ENCODE measurements at places on chromosomes 1 and 21.

DNA sequence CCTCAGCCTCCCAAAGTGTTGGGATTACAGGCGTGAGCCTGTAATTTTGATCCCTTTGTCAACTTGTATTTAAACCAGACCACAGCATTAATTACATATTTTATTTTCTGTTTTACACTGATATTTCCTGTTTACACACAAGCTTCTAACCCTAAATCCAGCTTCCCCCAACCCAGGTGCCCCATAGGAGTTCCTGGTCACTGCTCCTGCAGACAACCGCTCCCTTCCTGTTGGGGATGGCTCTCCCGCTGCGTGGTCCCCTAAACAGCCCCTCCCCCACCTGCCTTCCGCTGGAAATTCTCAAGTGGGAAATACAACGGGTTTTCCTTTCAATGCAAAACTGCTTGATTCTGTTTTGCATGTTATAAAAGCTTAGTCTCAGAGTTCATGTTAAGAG is 3.7 kb downstream of the CSTB start:
- DNase-seq = no peak

DNA sequence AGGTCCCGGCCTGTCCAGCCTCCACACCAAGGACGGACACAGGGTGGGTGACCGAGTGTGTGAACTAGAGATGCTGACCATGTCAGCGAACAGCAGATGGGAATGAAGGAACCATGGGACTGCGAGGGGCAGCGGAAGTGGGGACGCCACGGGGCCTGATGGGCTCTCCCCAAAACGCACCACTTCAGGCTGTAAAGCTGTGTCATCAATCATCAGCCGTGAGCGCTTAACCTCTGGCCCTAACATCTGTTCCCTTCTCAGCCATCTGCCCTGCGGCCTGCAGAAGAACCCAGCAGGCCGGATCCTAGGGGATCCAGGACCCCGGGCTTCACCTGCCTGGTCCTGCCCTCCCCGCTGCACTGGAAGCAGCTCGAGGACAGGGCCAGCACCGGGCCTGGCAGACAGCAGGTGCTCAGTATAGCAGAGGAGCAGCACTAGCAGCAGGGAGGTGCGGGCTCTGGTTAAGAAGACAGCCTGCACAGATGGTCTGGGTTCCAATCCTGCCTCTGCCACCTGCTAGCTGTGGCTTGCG is 58.7 kb downstream of the DMRTB1 start:
- DNase-seq = no peak

DNA sequence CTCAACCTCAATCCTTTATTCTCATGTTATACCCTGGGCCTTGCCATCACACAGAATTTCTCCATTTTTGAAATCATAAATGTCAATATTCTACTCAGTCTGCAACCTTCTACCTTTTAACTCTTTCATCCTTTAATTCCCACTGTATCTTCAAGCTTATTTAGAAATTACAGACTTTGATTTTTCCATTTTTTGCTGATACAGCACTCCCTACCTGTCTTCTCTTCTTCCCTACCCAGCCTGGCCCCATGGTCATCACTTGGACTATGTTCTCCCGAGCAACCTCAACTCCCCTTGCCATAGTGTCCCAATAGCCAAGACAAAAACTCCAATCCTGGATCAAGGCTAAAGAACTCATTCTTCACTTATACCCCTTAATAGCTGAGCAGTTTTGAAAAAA is 14.6 kb downstream of the WARS2 start:
- no peak for DNase-seq

- DNase-seq = no peak
Observed at GRCh38 chr1:74767490-74767889, 34.5 kb downstream of the TYW3 start.

DNA sequence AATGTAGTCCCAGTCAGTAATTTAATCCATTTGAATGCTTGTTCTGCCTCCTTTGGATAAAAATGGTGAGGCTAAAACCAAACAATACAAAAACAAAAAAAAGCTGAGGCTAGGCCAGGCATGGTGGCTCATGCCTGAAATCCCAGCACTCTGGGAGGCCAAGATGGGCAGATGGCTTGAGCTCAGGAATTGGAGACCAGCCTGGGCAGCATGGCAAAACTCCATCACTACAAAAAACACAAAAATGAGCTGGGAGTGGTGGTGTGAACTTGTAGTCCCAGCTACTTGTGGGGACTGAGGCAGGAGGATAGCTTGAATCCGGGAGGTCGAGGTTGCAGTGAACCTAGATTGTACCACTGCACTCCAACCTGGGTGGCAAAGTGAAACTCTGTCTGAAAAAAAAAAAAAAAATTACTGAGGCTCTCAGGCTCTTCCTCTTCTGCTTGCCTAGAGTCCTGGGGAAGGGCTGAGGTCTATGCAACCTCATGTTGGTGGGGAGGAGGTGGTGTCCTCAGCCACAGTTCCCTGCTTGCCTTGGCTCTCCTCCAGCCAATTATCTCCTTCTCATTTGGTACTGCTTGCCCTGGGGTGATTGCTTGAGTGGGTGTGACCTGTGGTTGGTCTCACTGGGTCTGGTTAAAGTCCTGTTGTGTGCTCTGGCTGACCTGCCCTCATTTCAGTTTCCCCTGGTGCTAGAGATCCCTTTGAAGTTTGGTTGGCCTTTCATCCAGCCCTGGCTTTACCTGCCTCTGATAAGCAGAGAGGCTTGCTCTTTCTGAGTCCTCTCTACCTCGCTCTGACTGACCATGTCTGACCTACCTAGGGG is 20.9 kb downstream of the S1PR1 start:
- DNase-seq = peak; percentile 16

DNA sequence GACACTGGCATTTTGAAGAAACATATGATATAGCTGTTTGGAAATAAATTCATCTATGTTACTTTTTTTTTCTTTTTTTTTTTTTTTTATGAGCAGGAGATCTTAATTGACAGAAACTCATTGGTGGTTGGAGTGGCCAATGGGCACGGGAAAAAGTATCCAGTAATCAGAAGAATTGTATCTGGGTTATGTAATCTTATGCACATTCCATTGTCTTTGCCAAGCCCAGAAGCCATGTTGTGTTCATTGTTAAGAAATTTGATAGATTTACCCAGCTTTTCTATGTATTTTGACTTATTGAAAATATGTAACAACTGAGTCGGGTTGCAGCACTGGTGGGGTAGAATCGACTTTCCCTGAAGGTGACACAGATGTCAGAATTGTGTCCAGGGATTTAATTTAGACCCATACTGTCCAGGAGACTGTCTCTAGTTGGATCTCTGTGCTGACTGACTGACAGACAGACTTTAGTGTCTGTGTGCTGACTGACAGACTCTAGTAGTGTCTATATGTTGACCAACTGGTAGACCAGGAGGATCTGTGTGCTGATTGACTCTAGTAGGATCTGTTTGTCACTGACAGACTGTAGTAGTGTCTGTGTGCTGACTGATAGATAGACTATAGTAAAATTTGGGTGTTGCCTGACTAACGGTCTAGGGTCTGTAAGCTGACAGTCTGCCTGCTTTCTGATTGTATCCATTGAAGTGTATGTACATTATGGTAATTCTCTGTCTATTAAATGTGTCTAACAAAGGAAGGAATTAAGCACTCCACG is 12.3 kb upstream of the C4BPB start:
- DNase-seq = no peak

- DNase-seq = no peak
Observed at GRCh38 chr1:107138166-107138565, 2.7 kb upstream of the NTNG1 start.

- DNase-seq = peak; percentile 75
Observed at GRCh38 chr1:21123287-21123948, 53.3 kb downstream of the EIF4G3 start.

DNA sequence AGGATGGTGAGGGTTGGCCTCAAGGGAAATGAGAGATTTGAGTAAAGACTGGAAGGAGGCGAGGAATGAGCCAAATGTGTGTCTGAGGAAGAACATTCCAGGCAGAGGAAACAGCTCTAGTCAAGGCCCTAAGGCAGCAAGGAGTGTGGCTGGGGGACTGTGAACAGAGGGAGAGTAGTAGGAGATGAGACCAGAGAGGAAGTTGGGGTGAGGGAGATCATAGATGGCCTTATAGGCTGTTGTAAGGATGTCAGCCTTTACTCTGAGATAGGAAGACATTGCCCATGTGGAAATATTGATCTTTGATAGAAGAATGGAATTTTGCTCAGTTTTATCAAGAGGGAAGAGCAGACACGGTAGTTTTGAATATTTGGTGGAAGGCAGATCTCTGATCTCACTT is 55.2 kb upstream of the ARTN start:
- DNase-seq = no peak

Measured in bone marrow (tissue), 2 donors.